ENCODE measurements at places on chromosomes 6 and 20.

DNA sequence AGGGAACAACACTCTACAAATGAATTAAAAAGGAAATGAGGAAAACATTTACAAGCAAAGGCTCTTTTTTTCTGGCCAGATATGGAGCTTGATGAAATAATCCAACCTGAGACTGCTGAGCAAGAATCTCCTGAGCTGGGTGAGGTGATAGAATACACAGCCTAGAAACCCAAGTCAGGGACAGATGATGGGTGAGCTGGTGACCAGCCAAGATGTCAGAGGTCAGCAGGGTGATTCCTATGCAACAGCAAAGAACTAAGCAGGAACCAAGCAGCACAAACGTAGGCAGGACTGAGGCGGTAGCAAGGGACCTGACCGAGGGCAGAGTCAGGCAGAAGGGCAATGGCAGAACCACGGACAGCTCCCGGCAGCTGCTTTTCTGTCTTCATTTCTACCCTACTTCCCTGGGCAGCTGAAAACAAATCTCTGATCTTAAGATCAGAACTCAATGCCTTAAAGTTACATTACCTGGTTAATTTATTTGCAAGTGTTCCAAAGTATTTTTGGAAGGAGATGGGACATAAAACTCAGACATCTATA lies 75.1 kb downstream of the CDC40 start:
- DNase-seq: no peak

- DNase-seq: no peak
Observed at GRCh38 chr6:134822920-134823709, 126.8 kb downstream of the ALDH8A1 start.

DNA sequence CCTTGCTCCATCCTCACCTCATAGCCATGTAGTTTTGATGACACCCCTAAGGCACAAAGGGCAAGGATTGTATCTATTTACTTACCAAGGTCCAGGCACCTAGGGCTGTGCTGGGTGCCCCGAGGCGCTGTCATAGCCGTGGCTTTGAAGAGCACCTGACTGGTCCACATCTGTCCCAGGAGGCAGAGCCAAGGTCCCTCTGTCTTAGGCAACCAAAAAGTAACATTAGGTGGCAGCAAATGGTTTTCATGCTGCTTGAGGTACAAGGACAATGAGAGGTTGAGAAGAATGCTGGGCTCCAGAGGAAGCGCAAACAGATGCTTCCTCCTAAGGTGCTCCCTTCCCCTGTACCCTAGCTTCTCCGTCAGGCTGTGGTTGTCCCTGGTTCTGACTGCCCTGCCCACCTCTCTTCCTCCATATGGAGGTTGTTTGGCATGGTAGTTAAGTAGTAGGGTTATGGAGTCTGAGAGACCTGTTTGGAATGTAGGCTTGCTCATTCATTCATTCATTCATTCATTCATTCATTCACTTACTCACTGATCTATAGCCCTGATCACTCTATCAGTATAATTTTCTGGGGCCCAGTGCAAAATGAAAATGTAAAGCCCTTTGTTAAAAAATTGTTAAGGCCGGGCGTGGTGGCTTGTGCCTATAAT lies 3.0 kb upstream of the UQCC2 start:
- DNase-seq: no peak

- no peak for DNase-seq
Observed at GRCh38 chr20:63878899-63879663, 14.0 kb downstream of the TPD52L2 start.

DNA sequence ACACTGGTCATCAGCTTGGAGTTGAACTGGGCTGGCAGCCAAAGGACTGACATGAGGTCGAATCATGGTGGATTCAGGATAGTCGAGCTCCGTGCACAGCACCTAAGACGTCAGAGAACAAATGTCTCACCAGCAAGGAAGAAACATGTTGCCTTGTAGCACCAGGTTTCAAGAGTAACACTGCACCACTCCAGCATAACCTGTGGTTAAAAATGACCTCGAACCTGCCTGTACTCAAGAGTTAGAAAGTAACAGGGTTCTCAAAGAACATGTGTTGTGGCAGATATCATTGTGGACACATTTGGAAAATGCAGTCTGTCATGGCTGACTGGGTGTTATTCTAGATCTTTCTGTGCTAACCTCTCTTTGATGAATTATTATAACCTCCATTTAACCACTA lies 511.6 kb downstream of the CDH26 start:
- no peak for DNase-seq

DNA sequence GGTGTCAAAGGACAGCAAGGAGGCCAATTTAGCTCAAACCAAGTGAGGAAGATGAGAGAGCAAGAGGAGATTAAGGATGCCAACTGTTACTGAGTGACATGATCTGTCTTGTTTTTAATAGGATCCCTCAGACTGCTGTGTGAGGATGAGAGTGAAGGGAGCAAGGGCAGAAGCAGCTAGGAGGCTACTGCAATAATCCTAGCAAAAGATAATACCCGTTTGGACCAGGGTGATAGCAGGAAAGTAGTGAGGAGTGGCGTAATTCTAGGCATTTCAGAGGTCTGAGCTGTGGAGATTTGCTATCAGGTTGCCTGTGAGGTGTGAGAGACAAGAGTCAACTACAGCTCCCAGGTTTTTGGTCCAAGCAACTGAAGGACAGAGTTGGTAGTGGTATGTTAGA lies 14.7 kb downstream of the UBE2V1 start:
- DNase-seq: no peak

GRCh38 chr20:12928358-12928754 lies 80.4 kb upstream of the SPTLC3 start:
- DNase-seq: no peak

DNA sequence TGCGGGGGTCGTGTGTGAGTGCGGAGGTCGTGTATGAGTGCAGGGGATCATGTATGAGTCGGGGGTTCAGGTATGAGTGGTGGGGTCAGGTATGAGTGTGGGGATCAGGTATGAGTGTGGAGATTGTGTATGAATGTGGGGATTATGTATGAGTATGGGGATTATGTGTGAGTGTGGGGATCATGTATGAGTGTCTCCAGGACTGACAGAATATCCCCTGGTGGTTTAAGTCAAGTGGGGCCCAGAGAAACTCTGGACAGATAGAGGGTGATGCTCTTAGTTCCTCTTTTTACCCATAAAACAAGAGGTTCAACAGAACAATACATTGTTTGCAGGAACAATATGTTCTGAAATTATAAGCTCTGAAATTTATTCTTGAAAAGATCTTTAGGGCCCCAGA lies 131.9 kb downstream of the UST start:
- DNase-seq: no peak

DNA sequence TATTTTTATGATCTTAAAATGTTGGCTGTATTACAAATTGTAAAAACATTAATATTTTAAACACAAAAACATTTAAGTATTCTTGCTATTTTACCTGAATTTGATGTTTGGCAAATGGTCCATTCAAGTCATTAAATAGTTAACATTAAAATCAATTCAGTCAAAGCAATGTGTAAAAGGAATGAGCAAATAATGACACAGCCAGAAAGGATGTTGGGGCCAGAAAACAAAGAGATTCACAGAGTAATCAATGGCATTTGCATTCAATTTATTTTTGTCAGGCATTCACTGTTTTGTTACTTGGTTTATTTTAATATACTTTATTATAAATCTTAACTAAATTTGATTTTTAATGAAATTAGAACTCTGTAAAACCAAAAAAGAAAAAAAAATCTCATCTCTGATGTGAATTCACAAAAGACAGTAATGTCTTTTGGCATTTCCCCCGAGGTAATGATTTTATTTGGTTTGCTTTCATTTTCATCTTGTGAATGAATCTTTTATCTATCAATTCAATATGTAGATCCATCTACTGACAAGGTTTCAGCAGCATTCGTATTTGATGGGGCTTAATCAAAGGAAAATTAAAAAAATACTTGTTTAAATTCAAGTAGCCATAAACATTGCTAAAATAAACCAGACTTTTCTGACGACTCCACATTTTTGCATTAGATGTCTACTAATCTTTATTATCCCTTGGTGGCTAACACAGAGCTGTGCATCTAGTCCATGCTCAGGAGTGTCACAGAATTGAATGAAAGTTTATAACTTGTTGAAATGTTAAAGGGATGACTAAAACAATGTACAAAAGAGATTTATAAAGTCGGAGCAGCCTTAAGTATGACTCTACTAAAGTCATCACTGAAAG lies 866.7 kb upstream of the GJE1 start:
- DNase-seq: no peak

DNA sequence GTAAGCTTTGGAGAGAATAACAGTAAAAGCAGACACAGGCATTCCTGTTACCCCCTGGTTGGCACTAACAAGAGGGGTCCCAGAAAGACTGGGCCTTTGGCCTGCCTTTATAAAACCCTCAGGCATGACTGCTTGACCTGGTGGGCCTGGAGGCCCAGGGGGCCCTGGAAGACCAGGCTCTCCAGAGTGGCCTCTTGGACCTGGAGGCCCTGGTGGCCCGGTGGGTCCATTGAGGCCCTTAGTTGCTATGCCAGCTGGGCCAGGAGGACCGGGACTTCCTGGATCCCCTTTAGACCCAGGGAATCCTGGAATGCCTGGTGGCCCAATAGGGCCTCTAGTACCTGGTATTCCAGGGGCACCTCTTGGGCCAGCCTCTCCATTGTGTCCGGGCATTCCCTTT lies 5.5 kb downstream of the COL10A1 start:
- DNase-seq: no peak

DNA sequence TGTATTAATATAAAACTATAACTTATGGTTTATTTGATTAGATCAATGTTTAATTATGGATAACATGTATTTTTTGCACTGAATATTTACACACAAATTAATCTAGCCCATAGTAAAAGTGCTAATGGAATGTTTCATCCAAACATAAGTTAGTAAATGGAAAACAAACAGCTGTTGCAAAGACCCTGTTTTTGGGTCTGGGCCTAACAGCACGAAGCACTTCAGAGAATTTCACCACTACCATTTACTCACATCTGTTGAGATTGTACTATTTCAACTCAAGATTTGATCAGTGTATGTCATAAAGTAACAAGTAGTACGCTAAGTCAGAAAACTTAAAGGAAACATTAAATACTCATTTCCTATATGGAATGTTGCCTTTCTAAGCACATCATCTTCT lies 359.6 kb downstream of the LAMA2 start:
- no peak for DNase-seq

- DNase-seq: no peak
Observed at GRCh38 chr6:33080127-33081089, 4.6 kb downstream of the HLA-DPB1 start.

DNA sequence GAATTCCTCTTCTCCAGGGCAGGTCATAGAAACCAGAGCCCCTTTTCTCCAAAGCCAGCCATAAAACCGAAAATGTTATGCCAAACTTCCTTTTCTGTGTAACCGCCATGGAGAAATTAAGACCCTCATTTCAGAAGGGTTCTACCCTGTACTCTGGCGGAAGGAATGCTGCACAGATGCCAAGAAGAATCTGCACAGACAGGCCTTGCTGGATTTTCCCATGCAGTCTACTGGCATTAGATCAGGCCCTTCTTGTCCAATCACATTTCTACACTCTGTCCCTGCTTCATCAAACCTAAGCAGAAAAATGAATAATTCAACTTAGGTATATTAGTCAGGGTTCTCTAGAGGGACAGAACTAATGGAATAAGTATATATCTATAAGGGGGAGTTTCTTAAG lies 43.2 kb upstream of the MC3R start:
- DNase-seq: no peak

- no peak for DNase-seq
Observed at GRCh38 chr20:47672886-47673670, 112.2 kb downstream of the SULF2 start.

DNA sequence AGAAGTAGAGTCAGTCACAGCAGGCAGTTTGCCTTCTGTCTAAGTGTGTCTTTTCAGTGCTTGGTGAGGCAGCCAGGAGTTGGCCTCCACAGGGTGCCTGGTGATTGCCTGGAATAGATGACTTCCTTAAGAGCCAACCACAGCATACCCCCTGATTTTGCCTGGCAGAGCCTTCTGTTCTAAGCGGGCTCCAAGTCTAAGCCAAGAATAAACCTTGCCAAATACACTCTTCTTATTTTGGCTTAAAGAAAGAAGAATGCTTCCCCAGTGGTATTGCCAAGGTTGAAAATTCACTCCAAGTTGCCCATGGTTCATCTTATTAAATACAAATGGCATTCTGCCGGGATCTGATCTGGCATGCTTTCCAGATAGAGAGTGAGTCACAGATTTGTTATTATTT lies 1424.8 kb upstream of the EYS start:
- DNase-seq: no peak

DNA sequence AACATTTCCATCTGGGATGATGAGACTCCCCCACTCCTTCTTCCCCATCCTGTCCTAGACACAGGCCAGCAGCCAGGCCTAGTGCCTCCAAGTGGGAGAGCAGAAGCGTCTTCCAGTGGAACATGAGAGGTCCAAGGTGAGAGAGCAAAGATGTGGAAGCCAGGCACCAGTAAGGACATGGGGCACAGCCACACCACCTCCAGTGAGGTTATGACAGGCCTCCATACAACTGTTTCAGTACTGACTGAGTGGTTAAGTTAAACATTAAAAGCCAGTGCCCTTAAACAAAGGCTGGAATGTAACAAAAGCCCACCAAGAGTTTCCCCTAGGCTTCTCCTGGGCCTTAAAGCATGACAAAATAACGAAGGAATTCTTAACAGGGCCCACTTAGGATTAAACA lies 5.3 kb downstream of the ZBTB24 start:
- DNase-seq: no peak

DNA sequence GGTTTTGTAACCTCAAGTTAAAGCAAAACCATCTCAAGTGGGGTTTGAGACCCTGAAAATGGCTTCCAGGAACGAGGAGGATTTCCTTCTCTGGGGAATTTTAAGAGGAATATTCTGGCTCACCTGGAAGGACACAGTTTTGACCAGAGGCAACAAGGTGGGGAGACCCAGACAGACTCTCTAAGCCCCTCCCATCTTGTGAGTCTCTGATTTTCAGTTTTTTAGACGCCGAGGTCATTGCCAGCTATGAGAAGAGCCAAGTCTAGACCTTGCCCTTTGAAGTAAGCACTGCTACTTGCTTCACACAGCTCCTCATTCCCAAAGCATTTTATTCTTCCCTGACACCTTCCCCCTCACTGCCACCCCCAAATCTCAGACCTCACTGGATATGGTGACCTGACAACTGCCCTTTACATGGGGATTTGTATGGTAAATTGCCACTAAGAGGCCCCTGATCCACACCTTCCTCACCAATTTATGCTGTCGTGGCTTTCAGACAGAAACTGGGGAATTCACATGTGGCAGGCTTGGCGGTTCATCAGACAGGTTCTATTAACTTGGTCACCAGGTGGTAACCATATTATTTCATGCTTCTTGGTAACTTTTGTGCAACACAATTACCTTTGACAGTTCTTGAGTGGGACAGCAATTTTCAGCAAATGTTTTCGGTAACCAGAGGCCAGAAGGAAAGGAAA lies 116.2 kb downstream of the ISM1 start:
- DNase-seq: no peak

- no peak for DNase-seq
Observed at GRCh38 chr6:109237077-109237985, 142.0 kb downstream of the CEP57L1 start.

DNA sequence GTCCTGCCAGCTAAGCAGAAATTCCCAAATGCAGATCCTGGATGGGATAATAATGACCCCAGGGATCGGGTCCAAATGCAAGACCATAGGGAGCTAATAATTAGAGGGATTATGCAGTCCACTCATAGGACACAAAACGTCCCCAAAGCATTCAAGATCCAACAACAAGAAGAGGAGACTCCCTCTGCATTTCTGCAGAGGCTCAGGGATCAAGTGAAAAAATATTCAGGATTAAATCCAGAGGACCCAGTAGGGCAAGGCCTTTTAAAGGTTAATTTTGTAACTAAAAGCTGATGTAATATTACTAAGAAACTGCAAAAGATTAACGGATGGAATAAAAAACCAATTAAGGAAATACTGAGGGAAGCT lies 22.2 kb downstream of the HLA-A start:
- DNase-seq: no peak
